NCI-H1417 (cell line): ENCODE measurements at places on chromosomes 12 and 14.

- no peak for DNase-seq
These were observed 23.9 kb downstream of the TC2N start for GRCh38 chr14:91843437-91843836.

DNA sequence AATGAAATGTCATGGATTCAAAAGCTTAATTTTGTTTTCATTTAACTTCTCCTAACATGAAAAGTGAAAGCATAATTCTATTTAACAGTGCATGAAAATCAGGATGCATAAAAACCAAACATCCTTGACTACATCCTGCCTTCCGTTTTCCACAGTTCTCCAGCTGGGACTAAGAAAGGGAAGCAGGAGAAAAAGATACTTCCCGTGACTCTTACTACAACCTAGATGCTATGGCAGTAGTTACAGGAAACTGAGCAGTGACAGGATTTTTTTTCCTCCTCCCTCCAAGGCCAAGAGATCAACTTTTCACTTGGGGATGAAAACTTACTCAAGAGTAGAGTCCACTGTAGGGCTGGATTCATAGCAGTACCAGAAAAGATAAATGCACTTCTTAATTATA lies 2.6 kb downstream of the EXOC5 start:
- DNase-seq = no peak

GRCh38 chr14:69753860-69754259 lies 13.1 kb upstream of the SRSF5 start:
- DNase-seq = no peak

- peak; percentile 7 for DNase-seq
These were observed 103.6 kb downstream of the SSPN start for GRCh38 chr12:26298785-26299621.

DNA sequence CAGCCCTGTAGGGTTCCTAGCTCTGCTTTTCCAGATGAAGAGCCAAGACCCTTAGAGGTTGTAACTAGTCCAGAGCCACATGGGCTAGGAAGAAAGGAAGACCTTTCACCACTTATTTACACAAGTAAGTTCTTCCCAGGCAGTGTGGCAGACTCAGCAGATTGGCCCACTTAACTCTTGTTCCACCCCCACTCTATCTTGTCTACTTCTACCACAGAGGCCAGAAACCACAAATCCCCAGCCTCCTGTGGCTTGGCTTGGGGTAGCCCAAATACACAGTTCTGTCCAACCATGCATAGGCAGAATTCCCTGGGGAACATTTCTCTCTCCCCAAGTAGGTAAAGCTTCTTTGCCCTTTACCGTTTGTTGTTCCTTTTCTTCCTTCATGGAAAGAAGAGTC lies 383.5 kb downstream of the RGS6 start:
- DNase-seq = no peak

- peak; percentile 27 for DNase-seq
These were observed 35.7 kb downstream of the RAD9B start for GRCh38 chr12:110537605-110538409.

- no peak for DNase-seq
These were observed 1.3 kb downstream of the RNASE6 start for GRCh38 chr14:20782280-20782890.

- no peak for DNase-seq
These were observed 166.4 kb downstream of the DUSP6 start for GRCh38 chr12:89185889-89186288.

GRCh38 chr12:103928682-103929045 lies 1.5 kb upstream of the HSP90B1 start:
- DNase-seq = no peak

- DNase-seq = no peak
These were observed 24.2 kb downstream of the NUAK1 start for GRCh38 chr12:106114447-106115068.
